ENCODE measurements at places on chromosomes 4 and X. TPM values are rescaled to one million over a fixed set of nuclear protein-coding genes. Genes with fewer than 3 reads are reported as not detected.

GRCh38 chr4:128524311-128524710 lies 236.7 kb upstream of the PGRMC2 start:
- DNase-seq: peak; percentile 47

The CXCL11 gene
- 0.23 TPM for total RNA-seq

- DNase-seq: no peak
Observed at GRCh38 chrX:55005256-55005655, 5.1 kb downstream of the APEX2 start.

- peak; percentile 64 for DNase-seq
Observed at GRCh38 chrX:108439426-108439942, at the start of gene COL4A5. COL4A5 (plus strand) TSS chrX:108439838; CDS start chrX:108440126, 288 bp downstream.

DNA sequence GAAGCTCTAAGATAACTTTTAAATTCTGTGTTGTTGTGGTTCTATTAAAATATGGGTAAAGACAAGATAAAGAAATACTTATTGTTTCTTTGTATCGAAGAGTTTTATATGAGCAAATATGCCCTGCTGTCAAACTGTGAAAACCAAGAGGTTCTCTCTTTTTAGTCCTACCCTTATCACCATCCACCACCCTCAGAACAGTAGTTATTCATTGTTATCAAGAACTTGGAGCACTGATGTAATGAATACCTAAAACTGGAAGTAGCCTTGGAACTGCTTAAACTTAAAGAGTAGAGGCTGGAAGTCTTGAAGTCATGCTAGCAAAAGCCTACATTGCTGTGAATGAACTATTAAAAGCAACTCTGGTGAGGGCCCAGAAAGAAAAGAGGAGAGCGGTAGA lies 9.2 kb downstream of the PIR start:
- no peak for DNase-seq

DNA sequence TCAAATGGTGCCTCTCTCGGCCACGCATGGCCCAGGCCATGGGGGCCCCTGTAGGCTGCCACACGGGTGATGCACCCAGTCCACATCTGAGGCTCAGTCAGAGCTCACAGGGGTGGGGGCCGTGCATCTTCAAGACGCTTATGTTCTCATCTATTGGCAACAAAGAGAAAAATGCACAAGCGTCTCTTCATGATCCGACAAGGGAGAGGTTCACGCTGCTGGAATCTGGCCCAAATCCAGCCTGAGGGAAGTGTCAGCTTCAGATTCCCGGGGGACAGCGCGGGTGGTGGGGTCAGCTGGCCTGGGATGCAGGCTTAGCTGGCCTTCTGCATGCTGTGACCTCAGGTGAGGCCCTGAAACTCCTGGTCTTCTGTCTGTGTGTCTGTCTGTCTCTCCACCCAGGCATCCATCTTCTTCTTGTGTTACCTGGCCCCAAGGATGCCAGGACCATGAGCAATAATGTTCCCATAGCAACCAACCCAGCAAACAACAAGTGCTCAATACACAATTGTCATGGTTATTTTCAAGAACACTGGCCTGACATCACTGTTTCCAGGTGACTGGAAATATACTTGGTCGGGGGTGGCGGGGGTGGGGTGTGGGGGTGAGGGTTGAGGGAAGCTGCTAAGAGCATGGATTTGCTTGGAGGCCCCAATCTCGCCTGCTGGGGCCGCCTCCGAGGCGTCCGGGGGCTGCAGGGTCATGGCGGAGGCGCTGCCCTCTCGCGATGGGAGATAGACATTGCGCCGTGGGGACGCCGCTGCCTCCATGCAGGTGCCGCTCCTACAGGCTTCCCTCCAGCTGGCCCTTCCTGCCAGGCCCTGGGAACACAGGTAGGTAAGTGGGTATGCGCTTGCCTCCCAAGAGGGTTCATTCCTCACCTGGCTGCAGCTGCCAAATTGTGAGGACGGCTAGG lies 48.3 kb downstream of the ABLIM2 start:
- no peak for DNase-seq

DNA sequence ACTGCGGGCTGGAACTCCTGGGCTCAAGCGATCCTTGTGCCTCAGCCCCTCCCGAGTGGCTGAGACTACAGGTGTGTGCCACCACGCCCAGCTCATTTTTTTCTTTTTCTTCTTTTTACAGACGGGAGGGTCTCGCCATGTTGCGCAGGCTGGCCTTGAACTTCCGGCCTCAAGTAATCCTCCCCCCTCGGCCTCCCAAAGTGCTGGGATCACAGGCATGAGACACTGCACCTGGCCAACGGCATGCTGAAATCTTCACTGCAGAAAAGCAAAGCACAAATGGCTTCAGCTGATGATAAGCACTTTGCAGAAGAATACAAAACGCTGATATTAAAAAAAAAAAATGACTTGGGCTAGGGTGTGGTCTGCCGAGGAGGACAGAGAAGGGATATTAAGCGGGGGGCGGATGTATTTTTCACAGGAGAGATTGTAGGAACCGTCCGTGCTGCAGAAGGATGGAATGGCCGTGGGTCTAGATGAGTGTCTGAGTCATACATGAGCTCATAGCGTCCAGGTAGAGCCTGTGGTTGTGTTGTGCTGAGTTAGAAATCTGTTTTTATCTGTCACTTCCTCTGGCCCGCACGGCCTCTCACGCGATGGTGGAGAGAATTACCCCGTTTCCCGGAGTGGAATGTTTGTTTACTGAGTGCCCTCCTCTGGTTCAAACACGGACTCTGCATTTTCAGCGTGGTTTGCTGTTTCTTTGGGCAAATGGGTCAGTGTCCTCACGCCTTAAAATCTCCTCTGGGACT lies 8.5 kb upstream of the AKAP17A start:
- DNase-seq: no peak

- no peak for DNase-seq
Observed at GRCh38 chr4:6878451-6879059, 31.1 kb upstream of the TBC1D14 start.

GRCh38 chrX:19625612-19626011 lies 110.3 kb upstream of the MAP3K15 start:
- no peak for DNase-seq

DNA sequence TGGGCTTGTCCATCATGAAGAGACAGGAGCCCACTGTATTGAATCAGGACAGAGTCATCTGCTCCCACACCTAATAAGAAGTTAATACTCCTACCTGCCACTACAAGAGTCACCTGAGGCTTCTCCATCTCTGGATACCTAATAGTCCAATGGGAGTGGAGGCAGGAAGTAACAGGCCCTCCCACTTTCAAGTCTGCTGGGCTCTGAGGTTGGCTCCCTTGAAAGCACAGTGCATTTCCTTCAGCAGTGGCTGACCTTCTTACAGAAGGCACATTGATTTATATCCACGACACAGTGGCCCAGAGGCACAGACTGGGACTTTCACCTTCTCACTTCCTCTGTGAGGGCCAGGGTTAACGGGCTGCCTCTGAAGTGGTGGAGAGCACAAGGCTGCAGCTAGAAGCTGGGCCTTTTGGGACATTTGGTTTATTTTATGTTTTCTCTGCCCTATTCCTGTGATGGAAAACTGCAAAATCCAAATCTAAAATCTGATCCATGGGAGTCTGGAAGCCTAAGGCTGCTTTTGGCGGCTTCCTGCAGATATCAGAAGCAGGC lies 38.1 kb downstream of the FRG2 start:
- no peak for DNase-seq

The ARHGAP24 gene
- 6.7 TPM for total RNA-seq

GRCh38 chrX:154371789-154372300 lies 2.6 kb downstream of the FLNA start:
- DNase-seq: no peak

GRCh38 chrX:107725761-107726555 lies 49.6 kb downstream of the TSC22D3 start:
- DNase-seq: no peak

The N4BP2 gene
- 14.7 TPM for total RNA-seq

The CCDC158 gene
- total RNA-seq: 4.9 TPM

GRCh38 chrX:49845701-49846403 lies 16.7 kb downstream of the PAGE4 start:
- DNase-seq: no peak

The LONRF3 gene
- 8.1 TPM for total RNA-seq

DNA sequence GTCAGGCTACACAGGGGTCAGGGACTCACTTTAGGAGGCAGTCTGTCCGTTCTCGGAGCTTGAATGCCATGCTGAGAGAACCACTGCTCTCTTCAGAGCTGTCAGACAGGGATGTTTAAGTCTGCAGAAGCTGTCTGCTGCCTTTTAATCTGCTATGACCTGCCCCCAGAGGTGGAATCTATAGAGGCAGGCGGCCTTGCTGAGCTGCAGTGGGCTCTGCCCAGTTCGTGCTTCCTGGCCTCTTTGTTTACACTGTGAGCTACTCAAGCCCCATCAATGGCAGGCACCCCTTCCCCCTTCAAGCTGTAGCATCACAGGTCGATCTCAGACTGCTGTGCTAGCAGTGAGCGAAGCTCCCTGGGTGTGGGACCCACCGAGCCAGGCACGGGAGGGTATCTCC lies 31.5 kb upstream of the UNC5C start:
- no peak for DNase-seq

DNA sequence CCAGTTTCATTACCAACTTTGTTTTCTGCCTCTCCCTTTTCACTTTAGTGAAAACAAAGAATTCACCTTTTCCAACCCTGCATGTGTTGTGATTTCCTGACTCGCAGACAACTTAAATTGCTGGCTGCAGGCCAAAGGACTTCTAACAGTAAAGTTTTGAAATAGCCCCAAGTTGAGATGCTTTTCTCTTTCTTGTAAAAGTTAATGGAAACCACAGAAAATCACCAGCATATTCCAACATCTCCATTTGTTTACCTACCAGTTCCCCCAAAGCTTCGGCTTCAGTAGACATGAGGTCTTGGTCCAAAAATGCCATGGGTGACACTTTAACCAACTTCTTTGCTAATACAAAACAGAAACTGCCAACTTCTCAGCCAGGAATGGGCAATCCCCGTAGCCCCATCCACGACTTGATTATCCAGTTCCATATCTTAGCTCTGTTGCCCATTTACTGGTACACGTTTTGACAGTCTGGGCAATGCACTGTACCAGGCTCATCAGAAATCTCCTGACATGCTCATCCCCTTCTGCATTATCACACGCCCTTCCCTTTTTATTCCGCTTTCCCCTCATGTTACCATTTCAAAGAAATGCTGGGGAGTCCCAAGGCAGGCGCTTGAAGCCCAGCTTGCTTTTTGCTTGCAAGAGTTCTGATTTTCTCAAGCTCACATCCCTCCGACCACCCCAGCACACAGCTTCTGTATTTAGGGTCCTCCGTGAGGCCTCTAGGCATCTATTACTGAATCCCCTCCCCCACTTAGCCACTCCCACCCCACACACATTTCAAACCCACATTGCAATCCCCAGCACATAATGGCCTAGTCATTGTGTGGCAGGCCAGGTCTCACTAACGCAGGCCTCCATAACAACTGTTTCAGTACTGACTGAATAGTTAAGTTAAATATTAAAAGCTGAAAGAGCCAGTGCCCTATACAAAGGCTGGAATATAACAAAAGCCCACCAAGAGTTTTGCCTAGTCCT lies 137.9 kb upstream of the S100G start:
- DNase-seq: no peak

The ACE2 gene
- 0.14 TPM for total RNA-seq

GRCh38 chr4:74624351-74625151 lies 169.8 kb downstream of the BTC start:
- no peak for DNase-seq

GRCh38 chrX:3299636-3300035 lies 46.8 kb downstream of the MXRA5 start:
- no peak for DNase-seq

DNA sequence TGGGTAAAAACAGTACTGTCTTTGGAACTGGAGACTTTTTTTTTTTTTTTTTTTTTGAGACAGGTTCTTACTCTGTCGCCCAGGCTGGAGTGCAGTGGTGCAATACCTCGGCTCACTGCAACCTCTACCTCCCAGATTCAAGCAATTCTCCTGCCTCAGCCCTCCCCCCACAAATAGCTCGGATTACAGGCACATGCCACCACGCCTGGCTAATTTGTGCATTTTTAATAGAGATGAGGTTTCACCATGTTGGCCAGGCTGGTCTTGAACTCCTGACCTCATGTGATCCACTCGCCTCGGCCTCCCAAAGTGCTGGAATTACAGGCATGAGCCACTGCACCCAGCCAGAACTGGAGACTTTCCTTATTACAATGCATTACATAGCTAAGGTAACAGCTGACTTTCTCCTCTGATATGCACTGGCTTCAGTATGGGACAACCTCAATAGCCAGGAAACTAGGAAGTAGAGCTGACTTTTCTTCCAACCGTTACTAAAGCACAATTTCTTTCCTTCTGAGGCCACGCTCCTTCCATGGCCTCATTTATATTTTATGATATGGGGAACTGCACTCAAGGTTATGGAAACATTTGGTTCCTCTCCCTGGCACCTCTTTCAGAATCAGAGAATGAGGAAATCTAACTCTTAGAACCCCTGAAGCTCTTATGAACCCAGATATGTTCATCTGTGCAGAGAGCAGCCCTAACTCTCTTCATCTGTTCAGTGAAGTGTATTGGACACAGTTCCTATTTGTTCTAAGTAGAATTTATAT lies 53.5 kb upstream of the FAM9B start:
- no peak for DNase-seq

The FAM120C gene
- total RNA-seq: 10.5 TPM

GRCh38 chr4:56511098-56511497 lies 5.5 kb downstream of the ARL9 start:
- DNase-seq: peak; percentile 51

GRCh38 chr4:142160509-142160908 lies 524.1 kb downstream of the IL15 start:
- no peak for DNase-seq

DNA sequence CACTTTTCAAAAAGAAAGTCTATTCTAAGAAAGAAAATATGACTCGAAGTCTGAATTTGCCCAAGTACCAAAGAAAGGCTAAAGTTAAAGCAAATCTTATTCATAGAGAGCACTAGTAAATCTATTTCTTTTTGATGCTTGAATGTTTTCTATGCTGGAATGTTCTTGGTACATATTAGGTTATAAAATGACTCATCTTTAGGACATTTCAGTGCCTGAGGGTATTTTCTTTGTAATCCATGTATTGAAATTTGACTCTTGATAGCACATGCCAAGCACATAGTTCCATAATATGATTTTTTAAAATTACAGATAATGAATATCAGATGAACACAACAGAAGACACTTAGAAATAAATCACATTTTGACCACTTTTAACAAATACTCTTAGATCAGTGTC lies 232.8 kb downstream of the TRIML1 start:
- DNase-seq: no peak

The PRKX gene
- total RNA-seq: 17.7 TPM

The NXF2 gene
- total RNA-seq: 8.7 TPM

DNA sequence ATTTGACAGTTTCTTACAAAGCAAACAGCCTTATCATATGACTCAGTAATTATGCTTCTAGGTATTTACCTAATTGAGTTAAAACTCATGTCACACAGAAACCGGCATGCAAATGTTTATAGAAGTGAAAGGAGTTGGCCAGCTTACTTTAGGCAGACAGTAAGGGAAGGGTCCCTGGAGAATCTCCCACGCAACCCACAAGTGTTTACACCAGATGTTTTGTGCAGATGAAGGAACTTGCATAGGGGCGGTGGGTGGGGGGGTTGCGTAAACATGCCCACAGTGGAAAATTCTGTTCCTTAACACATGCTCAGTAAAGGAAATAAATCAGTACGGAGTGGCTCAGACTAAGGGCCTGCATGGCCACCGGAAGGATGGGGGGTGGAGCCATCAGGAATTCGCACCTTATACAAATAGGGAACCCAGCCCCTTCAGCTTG lies 330.5 kb upstream of the AADAT start:
- no peak for DNase-seq

The GRIA3 gene
- 1.6 TPM for total RNA-seq

The NEIL3 gene
- total RNA-seq: 0.59 TPM

The ZMAT1 gene
- total RNA-seq: 14.2 TPM

Measured in prostate gland (tissue), 2 donors.